Foreskin fibroblast (primary cell): ENCODE measurements at places on chromosomes 6 and 20.

DNA sequence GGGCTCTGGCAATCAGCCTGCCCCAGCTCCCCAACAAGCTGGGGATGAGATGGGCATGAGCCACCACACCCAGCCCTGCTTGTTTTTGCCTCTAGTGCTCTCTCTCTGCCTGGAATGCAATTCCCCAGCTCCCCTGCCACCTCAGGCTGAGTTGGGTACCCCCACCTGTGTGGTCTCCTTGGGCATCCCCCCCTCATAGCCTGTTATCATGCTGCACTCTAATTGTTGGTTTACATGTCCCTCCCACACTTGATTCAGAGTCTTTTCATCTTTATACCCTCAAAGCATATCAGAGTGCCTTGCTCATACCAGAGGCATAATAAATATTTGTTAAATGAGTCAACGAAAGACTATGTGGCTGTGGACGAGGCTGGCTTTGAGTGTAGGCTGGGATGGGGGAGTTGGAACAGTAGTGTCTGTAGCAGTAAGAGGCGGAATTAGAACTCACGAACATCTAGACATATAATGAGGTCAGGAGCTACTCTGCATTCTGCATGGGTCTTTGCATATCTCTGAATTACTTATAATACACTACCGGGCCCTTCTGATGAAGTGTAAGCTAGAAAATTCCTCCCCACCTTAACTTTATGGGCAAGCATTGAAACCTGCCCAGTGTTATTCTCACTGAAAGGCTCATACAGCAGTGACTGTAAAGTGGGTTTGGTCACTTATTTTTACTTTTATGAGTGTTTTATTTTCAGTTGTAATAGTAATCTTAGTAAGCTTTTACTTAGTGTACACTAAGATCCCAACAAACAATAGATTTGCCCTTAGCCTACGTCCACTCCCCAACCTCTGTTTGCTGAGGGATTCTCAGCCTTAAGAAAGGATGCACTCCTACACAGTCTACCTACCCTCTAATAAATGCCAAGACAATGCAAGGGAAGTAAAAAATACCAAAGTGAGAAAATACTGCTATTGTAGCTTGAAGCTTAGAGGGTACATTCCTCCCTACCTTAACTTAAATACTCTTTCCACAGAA is 58.7 kb downstream of the EDN1 start:
- DNase-seq: peak; percentile 79

DNA sequence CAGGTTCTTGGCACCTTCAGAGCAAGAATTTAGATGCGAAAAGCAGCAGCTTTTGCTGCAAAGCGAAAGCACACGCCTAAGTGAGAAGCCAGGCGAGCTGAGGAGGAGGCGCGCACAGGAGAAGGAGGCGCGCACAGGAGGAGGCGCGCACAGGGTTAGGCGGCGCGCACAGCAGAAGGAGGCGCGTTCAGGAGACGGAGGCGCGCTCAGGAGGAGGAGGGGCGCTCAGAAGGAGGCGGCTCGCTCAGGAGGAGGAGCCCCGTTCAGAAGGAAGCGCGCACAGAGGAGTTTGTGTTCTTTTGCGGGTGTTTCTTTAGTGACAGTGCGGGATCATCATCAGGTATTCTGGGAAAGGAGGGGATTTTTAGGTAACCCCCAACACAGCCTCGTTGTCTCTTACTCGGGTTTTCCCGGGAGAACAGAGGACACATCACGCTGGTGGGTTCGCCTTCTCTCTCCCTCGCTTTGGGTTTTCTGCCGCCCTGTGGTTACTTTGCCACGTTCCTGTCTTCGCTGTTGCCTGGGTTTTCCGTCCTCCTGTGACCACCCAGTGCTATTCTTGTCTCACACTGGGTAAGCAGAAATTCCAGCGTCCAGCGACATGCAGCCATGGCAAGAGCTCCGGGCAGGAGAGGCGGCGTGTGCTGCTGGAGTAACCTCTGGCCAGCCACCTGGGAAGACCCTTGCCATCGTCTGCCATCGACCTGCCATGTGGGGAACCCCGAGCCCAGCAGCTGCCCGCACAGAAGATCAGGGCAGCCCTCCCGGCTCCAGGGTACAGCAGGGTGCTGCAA is 47.0 kb downstream of the WDR27 start:
- DNase-seq: peak; percentile 91

DNA sequence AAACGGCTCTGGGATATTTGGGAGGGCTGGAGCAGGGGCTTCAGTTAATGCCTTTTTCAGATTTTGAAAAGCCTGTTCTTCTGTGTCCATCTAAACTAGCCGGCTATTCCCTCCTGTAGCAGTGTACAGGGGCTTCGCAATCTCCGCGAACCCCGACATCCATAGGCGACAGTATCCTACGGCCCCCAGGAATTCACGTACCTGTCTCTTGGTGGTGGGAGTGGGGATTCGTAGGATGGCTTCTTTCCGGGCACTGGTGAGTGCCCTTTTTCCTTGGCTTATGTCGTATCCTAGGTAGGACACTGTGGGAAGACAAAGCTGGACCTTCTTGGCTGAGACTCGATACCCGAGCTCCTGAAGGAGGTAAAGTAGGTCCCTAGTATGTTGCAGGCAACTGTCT is 153.1 kb downstream of the TRIM27 start:
- DNase-seq: no peak

DNA sequence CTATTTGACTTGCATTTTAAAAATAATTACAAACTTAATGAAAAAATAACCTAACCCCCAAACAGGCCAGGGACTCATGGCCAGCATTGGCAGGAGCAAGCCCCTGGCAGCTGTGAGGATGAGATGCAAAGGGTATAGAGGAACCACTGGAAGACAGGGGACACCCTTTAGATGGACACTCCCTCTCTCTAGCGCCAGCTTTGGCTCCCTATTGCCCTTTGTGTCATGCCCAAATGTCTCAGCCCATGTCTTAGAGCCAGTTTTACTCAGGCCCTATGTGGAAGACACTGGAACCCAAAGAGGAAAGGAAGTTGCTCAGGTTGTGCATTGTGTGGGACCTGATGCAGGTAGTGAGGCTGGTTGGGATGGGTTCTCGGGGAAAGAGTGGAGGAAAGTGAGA is 34.9 kb upstream of the RSPO4 start:
- DNase-seq: no peak

GRCh38 chr20:48653706-48654051 is 174.1 kb downstream of the PREX1 start:
- DNase-seq: no peak

DNA sequence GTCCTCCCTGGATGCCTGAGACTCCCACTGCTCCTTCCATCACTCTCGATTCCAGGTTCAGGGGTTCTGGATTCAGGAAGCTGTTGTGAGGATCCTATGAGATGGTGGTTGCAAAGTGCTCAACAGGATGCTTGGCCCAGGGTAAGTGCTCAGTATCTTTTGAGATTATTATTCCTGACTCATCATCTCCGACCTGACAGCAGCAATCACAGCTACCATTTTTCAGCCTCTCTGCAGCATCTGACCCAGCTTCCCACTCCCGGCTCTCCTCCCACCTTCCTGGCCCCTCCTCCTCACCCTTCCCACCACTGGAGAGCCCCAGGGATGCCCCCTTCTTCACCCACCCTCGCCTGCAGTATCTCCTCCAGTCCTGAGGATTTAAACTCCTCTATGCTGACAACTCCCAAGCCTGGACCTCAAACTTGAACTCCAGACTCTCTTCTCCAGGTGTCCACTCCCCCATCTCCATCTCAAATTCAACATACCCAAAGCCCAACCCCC is 36.8 kb upstream of the KCNB1 start:
- DNase-seq: no peak

- DNase-seq: no peak
These were observed 46.9 kb upstream of the NAA20 start for GRCh38 chr20:19970256-19970765.

DNA sequence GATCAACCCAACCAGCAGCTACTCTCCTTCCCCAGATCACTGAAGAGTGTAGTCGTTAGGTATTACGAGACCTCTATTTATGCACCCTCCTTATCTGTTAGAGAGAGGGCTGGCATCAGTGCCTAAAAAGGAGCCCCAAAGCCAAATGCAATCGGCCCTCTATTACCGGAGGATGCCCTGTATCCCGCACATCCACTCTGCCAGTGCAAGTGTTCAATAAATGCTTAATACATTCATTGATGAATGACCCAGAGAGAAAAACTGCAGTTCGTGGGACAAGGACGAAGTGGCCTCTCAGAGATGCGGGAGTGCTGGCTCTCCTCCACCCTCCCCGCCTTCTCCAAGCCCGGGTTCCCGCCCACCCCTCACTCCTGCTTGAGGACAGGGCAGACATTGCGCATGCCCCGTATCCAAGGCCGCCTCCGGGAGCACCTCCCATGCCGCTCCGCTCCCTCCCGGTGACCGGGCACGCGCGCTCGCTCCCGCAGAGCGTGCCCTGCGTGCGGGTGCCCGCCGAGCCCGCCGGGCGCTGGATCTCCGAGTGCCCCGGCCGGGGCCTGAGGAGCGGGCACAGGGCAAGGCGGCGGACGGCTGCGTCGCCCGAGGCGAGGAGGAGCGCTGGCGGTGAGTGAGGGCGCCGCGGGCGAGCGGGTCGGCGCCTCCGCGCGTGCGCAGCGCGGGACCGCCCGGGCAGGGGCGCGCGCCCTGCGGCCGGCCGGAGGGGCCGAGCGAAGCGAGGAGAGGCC is 27.2 kb upstream of the BTBD3 start:
- peak; percentile 98 for DNase-seq

DNA sequence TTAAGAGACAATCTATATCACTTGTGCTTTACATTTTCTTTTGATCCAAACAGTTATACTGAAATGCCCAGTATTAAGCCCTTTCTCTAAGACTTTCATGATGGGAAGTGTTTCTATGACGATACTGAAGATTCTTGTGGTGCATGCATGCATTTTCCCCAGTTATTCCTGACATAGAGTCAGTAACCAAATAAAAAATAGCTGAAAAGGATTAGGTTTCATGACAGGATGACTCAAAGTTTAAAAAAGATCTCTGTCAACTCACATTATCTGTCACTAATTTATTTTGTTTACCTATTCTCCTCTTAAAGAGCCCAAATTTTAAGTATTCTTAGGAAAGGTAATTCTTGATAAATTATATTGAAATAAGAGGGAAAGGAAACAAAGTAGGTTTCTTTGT is 98.4 kb downstream of the SESN1 start:
- no peak for DNase-seq

DNA sequence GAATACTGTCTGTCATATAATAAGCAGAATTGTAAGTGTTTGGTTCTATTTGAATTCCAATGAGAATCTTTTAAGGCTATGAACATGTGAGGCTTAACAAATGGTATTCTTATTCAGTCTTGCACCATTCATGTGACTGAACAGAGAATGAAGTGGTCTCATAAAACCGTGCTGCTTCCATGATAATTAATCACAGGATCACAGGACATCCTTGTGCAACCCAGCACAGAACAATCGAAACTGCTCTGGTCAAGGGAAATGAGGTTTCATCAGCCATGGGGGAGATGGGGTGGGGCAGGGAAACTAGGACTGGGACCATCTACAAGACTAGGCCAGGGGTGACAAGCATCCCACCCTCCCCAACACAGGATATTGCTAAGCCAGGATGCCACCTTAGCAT is 6.0 kb downstream of the PPIL6 start:
- peak; percentile 58 for DNase-seq
